ENCODE measurements at places on chromosomes 7 and 10. TPM values are rescaled to one million over a fixed set of nuclear protein-coding genes. Genes with fewer than 3 reads are reported as not detected.

CPA1 gene
- polyA plus RNA-seq = not detected

FAM25G gene
- polyA plus RNA-seq = not detected

CSTF2T gene
- 13.6 TPM for polyA plus RNA-seq

NPY gene
- polyA plus RNA-seq = not detected

DNA sequence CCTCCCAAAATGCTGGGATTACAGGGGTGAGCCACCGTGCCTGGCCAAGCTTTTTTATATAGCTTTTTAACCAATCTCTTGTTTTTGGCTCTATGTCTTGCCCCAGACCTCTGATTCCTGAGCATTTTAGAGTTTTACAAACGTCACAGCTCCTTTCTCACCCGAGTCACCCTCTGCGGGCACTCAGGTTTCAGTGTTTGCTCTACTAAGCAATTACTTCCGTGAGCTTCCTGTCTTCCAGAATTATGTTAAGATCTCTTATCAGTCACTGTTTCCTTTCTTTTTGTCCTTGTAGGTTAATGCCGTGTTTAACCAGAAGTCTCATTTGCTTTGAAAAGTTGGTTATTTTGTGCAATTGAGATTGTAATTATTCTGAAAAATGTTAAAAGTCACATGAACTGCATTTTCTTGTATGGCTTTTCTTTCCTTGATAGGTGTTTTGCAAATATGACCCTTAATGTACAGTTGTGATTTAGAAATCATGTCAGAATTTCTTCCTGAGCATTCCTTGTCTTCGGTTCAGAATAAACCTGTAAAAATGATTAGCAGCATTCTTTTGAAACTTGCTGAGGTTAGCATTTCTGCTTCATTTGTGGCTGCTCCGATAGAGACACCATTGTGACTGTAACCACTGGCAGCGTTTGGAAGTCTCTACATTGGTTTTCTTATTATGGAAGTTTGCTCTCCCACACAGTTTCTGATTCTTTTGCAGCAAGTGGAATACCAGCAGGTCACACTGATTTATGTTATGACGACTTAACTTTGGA is 4.5 kb upstream of the HKDC1 start:
- DNase-seq = no peak

HOXA9 gene
- polyA plus RNA-seq = not detected

GRCh38 chr10:106942035-106942662 is 222.4 kb downstream of the SORCS1 start:
- DNase-seq = no peak

DNA sequence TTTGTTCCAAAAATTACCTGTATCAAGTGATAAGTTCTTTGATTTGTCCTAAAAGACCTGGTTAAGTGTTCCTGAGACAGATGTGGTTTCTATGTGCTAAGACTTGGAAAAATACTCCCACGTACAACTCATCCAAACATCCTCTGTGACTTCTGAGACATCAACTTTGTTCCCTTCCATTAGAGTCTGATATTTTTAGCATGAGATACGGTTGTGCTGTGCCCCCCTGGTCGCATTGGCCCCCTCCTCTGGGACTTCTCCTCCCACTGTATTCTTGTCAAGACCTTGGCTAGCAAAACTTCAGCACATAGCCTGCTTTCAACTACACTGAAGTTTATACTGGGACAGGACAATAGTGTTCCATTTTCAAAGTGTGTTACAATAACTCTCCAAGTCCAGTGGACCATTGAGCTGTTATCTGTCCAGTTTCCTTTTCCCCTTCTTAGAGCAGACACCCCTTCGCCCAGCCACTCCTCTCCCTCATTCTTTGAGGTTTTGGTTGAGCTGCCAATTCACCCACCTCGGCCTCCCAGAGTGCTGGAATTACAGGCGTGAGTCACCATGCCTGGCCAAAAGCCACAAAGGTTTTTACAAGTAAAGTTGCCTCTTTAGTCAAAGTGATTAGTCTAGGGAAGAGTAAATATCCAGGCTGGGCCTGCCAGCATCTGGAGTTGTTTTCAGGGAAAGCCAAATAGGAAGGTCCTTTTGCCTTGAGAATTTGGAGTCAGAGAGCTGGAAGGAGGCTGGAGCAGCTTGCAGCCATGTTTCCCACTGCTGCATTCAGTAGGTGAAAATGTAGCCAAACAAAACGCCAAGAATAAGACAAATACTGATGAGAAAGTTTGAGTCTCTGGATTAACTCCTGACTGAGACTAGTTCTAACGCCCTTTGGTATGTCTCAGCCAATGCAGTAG is 17.8 kb upstream of the PDLIM1 start:
- no peak for DNase-seq

ATOH7 gene
- not detected for polyA plus RNA-seq

GRCh38 chr10:118983263-118983662 is 46.3 kb upstream of the NANOS1 start:
- no peak for DNase-seq

CALY gene
- 0.83 TPM for polyA plus RNA-seq

DNA sequence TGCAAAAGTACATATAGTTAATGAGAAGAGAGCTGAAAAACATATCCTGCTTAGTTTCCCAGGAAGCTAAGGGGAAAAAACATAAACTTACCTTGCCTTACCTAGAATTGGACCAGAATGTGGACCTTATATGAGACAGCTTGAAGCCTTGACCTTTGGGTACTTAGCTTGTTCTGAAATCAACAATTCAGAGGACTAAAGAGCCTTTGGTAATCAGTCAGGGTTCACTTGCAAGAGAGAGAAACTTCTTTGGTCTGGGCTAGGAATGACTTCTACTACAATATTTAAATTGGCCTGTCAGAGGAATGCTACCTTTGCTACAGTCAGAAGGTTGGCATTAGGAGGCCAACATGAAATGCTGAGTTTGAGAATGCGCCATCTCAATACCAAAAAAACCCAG is 24.9 kb downstream of the SAMD8 start:
- DNase-seq = no peak

DNA sequence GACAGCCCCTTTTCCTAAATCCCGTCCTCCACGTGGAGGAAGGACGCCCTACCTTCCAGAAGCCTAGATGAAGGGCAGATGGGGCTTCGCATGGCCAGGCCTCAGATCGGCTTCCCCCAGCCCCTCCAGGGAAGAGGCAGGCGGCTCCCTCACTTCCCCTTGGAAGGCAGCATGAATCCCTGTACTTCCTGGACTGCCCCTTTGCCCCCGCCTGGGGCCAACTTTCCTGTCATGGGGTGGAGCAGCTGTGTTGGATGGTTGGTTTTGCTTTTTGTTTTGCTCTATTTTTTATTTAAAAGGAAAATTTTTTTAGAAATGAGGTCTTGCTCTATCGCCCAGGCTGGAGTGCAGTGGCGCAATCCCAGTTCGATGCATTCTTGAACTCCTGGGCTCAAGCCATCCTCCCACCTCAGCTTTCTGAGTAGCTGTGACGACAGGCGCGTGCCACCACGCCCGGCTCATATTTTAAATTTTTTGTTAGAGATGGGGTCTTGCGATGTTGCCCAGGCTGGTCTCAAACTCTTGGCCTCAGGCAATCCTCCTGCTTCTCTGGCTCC is 27.2 kb downstream of the GTF2IRD1 start:
- DNase-seq = no peak

UNCX gene
- not detected for polyA plus RNA-seq

DNA sequence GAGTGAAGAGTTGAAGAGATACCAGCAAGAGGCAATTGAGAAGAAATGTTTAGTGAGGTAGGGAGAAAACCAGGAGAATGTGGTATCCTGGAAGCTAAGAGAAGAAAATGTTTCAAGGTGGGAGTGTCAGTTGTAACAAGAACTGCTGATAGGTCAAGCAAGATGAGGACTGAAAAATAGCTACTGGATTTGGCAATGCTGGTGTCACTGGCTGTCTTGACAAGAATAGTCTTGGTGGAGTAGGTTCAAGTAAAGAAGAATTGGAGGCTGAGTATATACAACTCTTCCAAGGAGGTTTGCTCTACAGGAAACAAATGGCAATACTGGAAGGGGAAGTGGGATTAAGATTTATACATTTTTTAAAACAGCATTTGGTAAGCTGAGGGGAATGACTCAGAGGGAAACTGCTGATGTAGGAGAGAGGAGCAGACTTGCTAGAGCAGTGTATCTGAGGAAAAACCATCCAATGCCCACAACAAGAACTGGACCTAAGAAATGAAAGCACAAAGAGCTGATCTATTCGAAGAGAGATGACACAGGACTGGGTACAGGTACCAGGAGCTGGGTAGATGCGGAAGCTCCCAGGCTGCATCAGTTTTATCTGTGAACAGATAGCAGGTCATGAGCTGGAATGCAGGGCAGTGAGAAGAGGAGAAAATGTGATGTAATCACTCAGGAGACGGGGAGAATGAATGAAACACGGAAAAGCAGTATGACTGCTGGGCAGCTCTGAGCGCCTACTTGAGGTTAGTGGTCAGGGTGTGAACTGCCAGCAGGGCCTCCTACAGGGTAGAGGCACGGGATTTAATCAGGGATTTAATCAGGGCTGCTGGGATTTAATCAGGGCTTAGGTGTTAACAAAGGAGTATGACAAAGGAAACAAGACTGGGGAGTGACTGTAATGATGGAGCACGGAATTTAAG is 34.5 kb downstream of the FAM25A start:
- DNase-seq = no peak

MRLN gene
- polyA plus RNA-seq = not detected

MUC12 gene
- 0.54 TPM for polyA plus RNA-seq

DNA sequence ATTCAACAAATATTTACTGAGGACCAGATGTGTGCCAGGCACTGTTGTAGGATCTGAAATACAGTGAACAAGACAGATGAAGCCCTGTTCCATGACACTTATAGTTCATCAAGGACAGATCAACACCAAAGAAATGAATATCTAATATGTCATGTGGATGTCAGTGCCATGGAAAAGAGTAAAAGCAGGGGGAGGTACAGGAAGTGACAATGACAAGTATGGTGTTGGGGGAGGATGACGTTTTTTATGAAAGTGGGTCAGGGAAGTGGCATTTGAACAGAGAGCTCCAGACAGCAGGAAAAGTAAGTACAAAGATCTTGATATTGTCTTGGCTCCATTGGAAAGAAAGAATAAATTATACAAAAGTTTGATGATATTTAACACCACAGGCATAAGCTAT is 7.0 kb upstream of the SFMBT2 start:
- DNase-seq = no peak

DNA sequence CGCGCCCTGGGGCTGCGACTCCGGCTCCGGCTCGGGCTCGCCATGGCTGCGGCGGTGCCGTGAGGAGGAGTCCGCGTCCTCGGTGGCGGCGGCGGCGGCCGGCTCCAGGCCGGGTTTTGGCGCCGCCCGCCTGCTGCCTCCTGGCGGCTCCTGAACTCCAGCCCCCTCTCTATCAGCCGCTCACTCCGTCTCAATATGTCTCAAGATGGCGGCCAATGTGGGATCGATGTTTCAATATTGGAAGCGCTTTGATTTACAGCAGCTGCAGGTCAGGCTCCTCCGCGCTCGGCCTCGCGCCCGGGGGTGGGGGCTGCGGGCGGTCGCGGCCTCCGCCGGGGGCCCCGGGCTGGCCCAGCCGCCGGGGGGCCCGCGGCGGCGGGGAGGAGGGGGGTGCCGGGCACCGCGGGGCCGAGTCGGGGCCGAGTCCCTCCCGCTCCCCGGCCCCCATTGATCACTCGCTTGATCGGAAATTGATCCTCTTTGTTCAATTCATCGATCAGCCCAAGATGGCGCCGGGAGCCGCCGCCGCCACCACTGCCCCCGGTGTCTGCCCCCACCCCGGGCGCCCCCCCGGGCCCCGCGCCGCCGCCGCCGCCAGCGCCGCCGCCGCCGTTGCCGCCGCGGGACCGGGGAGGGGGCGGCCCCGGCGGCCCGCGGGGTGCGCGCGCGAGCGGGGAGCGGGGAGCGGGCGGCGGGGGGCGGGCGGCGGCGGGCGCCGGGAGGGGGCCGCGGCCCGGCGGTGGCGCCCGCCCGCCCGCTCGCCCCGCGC is 1.4 kb upstream of the CUX1 start:
- DNase-seq = peak; percentile 79

AP1S1 gene
- 4.4 TPM for polyA plus RNA-seq

DNA sequence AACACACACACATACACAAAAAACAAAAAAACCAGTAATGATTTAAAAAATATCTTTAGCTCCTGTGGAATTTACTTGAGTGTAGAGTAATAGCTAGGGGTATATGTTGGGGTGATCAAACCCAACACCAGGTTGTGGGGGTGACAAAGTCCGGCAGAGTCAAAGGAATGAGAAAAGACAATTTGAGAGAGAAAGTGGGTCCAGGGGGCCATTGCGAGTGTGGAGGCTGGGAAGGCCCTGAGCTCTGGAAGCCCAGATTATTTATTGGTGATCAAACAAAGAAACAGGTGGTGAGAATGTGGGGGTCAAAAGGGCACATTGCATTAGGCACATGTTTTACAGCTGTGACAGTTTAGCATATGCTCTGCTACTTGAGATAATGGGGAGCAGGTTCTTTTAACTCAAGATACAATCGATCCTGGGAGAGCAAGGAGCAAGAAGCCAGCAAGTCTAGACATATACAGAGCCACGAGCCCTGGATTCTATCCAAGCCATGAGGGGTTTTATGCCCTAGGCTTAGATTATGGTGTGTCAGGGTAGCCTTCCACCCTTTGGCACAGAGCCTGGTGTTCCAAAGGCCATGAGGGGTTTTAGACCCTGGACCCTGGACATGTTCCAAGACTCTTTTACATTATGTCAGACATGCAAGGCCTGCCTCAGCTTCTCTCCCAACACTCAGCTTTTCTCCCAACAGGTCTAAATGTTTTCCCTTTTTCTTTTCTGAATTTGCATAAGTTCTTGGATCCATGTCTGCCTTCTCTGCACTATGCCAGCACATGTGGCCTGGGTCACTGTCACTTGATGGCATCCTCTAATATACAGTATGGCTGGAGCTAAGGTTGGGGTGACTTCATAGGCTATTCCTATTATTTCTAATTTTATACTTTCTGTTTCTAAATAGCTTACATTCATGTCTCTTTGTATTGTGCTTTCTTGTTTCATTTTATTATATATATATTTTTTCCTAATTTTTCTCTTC is 48.6 kb upstream of the MKI67 start:
- DNase-seq = no peak

GRCh38 chr7:114242992-114243507 is 171.6 kb upstream of the FOXP2 start:
- no peak for DNase-seq
